ENCODE measurements at places on chromosomes 11 and 22.

DNA sequence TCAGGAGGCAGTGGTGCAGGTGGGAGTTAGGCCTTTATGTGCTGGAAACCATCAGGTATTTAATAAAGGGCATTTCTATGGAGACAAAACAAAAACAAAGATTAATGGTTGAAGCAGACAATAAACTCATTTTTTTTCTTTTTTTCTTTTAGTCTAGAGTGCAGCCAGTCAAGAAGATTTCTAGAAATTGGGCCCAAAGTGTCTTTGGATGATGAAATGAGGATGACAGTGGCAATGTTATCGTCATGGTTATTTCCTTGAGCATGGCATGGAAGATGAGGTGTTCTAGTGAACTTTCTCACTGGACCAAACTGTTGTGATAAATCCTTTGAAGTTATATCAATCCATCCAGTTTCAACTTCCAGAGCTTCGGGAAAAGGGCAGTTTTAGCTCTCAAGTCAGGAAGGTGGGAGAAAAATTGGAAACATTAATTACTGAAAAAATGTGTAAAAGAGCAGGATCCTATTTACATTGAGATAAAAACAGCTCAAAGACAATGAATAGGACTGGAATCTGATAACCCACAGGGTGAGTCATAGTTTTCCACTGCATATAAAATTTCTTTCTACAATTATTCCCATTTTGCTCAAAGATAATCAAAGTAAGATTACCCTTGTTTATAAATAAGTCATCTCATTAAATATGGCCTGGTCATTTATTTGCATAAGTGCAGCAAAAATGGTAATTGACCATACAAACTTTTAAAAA lies 33.0 kb downstream of the PRR5L start:
- no peak for DNase-seq

- DNase-seq, result no peak
Observed at GRCh38 chr11:66686801-66687750, 9.4 kb upstream of the RBM4B start.

DNA sequence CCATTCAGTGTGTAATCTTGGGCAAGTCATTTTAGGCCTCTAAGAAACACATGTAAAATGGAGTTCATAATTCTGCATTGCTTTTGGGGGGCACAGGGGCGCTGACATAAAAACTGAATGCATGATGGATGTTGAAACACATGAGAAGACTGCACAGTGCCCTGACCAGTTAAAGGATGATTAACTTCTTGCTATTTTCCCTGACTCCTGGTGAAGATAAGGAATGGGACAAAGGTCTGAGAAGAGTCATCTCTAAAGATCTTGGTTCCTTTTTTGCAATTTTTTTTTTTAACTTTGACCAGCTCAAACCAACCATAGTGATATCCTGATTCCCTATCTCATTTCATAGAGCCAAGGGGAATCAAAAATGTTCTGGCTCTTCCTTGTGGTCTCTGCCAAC lies 134.9 kb upstream of the TENM4 start:
- DNase-seq, result no peak

GRCh38 chr11:117620086-117620485 lies 176.9 kb downstream of the DSCAML1 start:
- DNase-seq, result no peak

DNA sequence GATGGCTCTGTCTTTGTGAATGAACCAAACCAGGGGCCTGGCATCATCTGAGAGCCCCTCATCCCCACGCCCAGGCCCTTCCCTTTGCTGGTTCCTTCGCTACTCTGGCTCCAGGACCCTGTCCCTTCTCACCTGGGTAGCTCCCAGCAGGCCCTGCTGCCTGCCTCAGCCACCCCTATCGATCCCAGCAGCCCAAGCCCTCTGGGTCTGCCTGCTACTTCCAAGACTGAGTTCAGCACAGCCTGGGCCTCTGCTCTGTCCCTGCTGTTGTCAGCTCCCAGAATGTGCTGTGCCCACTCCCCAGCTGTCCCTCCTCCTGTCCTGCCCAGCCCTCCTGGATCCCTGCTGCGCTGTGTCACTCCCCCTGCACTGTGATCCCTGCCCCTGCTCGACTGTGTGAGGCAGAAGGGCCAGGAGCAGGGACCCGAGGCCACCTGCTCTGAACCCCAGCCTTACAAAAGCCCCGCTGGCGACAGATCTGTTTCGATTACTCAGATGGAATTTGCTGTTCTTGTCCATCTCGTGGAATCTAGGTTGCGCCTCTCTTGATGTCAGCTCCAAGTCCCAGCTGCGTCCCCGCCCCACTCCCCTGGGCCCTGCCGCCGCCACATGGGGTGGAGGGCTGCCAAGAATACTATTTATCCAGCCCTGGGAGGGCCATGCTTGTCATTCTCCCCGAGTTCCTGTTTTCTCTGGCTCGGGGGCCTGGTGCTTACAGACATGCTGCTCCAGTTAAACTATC lies 13.0 kb downstream of the MRPL21 start:
- DNase-seq, result no peak

DNA sequence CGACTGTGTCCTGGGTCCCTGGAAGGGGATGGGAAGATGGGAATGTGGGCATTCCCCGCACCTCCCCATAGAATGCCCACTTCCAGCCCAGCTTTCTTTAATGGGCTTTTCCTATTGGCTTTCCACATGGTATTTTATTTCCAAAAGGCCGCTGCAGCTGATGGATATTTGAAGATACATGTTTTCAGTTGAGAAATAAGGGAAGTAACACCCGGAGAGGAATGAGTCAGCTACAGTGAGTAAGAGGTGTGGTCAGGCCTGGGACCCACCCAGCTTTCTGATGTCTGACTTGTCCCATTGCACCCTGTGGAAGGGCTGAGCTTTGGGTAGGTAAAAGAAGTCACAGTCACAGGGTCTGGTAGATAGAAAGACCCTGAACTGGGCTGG lies 476.9 kb downstream of the MIAT start:
- DNase-seq, result peak; percentile 14

GRCh38 chr11:12285106-12285505 lies 92.3 kb upstream of the PARVA start:
- DNase-seq, result no peak

GRCh38 chr11:92123540-92123939 lies 101.1 kb upstream of the FAT3 start:
- DNase-seq, result no peak

GRCh38 chr11:44885065-44885810 lies 65.4 kb downstream of the TP53I11 start:
- no peak for DNase-seq

DNA sequence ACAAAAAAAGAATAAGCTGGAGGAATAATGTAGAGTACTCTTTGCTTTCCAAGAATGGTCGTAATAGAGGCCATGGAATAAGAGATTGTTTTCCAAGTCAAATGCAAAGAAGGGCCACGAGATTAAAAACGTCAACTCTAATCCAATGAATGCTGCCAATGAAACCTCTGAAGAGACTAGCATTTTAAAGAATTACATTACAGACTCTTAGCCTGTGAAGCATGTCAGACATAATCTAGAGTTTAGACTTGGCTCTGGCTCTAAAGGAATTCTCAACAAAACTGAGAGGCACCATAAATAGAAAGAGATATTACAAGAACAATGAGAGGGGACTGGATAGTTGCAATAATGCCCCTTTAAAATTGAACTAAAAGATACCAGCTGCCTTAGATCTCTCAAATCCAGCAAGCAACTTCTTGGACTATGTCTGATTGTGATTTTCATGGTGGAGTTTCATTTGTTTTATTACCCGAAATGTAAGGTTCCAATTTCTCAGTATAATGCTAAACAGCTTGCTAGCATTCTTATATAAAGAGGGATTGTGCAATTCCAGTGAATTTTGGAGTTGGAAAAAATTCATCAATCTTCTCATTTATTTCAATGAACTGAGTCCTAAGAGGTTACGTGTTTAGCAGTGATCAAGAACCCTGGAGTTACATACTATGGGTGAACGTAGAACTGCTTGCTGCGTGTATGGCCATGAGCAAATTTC lies 5.6 kb downstream of the ETS1 start:
- no peak for DNase-seq

DNA sequence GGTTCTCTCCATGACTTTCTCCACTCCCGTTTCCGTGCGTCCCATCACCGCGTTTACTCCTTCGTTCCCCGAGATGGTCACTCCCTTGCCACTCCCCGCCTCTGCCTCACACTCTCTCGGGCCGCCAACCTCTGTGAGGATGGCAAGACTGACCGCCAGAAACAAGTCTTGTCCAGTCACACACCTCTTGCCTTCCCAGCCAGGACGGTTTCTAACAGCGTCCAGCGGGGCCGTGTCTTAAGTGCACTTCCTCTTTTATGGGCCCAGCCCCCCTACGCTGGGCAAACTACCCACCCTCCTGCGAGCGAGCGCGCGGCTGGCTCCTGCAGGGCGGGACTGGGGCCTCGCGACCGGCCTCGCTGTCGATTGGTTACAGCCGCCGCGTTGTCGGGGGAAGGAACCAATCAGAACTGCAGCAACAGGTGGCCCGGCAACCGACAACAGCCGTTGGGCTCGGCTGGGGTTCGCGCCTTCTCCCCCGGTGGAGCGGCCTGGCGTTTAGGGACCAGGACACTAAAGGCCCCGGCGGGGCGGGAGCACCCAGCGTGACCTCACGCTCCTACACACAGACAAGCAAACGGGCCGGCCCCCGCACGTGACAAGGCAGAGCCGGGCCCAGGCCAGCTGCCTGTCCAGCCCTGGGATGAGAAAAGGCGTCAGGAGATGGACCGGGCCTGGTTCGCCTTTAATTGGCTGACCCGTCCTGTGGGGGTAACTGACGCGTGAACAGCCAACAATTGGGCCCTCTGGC lies 522 bp upstream of the UCP2 start:
- peak; percentile 93 for DNase-seq

DNA sequence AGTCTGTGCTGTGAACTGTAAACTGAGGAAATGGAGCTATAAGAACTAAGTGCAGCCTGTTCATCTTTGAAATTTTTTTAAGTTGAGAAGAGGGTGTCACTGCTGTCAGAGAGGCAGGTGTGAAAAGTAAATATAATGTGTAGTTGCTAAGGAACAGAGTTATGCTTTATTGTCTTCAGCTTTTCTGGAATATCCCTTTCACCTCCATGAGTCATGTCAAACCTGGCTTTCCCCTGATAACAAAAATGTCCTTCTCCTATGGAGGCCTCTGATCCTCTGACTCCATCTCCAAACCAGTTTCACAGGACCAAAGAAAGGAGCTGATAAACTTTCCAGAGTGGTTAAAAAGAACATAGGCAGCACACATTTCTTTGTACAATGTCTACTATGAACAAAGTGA lies 12.8 kb upstream of the MUC15 start:
- DNase-seq, result no peak

DNA sequence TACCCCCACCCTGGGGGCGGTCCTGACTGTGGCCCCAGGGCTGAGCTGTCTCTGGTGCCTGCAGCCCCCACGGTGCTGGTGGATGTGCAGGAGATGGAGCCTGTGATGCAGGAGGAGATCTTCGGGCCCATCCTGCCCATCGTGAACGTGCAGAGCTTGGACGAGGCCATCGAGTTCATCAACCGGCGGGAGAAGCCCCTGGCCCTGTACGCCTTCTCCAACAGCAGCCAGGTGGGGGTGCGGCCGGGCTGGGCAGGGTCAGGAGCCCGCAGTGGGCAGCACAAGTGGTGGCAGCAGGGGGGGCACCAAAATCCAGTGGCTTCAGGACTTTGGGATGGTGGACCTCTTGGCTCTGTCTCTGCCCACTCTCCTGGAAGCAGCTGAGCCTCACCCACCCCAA lies 8.0 kb upstream of the NDUFS8 start:
- DNase-seq, result no peak

DNA sequence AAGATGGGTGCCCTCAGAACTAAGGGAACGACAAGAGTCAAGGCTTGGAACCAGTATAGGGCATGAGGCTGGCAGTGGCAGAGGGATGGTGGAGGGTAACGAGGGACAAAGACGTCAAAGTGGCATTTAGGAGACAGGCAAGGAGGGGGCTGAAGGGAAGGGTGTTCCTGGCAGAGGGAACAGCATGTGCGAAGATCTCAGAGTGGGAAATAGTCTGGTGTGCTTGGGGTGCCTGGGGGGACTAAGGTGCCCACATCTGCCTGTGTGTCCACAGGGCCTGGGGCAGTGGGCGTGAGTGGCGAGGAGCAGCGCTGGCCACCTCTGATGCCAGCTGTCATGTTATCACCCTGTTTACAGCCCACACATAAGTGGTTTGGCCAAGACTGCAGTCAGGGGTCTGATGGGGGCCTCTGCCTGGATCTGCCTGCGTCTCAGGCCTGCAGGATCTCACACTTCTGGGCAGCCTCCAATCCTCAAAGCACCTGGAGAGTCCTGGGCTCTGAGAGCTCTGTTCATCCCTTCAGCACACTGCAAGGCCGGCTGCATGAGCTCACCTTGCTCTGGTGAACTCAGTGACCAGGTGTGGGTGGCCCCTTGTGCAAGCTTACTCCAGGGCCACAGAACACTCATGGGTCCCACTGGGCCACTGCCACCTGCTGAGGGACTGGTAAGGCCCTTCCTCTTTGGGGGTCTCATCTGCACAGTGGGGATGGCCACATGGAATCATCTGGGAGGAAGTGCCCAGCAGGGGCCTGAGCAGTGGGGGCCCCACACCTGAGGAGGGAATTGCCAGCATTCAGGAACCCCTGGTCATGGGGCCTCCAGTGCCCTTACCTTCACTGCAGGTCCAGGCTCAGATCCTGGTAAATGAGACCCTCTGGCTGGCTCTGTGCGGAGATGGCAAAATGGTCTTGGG lies 89.7 kb upstream of the SHISAL1 start:
- DNase-seq, result no peak

GRCh38 chr22:42080287-42080686 lies 787 bp downstream of the SMDT1 start:
- DNase-seq, result no peak

DNA sequence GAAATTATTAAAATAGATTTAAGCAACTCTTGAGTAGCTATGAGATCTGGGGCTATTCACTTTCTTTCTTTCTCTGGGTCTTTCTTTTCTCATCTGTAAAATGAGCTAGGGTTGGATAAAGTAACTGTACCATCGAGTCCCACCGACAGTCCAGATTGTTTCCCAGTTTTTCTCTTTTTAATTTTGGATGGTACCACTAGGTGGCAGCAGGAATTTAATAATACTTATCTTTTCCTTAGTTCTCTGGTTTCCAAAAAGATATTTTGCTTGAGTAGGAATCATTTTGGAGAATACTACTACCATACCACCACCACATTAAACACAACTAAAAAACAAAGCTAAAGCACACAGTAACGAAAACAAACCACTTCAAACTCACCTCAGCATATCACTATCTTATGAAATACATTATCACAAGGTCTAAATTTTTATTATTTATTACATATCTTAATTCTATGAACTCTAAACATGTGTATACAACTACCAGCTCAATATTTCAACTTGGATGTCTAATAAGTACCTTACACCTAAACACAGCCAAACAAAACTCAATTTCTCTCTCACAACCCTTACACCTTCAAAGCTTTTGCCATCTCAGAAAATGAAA lies 584.0 kb downstream of the KCNA4 start:
- no peak for DNase-seq

- no peak for DNase-seq
Observed at GRCh38 chr11:47688111-47688510, 27.1 kb downstream of the AGBL2 start.

Data from stimulated activated CD8-positive, alpha-beta memory T cell treated with anti-CD3 and anti-CD28 coated beads, Interleukin-15, amount 100 ng/mL, for 48 hours (primary cell).